ENCODE measurements at places on chromosomes 16 and 17. TPM values are rescaled to one million over a fixed set of nuclear protein-coding genes. Genes with fewer than 3 reads are reported as not detected.

DNA sequence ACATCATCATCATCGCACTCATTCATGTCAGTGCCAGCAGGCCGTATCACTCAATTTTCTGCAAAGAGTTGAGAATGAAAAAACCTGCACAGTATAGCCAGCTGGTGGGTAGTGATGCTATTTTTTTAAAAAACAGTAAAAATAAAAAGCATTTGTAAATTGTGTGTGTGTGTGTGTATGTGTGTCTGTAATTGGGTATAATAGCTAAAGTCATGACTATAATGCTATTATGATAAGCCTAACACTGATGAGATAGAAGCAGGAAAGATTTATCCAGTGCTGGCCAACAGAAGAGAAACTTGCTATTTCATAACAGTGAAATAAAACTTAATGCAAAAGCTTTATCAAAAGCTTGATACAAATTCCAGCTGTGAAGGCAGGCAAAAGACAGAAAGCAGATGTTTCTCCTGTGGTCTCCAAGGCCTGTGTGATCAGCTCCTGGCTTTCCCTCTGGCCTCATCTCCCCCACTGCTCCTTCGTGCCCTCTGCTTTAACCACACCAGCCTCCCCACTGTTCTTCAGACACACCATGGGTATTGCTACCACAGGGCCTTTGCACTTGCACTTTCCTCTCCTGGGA, 206.2 kb upstream of the IRX5 start:
- no peak for DNase-seq

DNA sequence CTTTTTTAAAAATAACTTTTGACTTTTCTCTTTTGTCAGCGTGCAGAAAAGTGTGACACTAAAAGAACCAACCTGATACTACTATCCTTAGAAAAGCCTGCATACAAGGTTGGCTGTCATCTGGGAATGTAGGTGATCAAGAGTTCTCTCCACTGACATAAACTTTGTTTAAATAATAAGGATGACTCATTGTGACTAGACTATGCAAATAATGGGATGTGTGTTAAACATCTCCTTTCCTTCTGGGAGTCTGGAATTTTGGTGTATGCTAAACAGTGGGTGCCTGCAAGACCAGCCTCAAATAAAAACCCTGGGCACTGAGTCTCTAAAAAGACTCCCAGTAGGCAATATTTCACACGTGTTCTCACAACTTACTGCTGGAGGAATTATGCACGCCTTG, 373.4 kb downstream of the CNTNAP4 start:
- no peak for DNase-seq

GRCh38 chr16:16797239-16797638, 418.3 kb downstream of the NPIPA7 start:
- DNase-seq = no peak

GRCh38 chr17:3643889-3644349, 7.4 kb downstream of the CTNS start:
- DNase-seq = no peak

GRCh38 chr17:29165800-29166506, 14.2 kb downstream of the MYO18A start:
- DNase-seq = no peak

- DNase-seq = no peak
Observed at GRCh38 chr17:50570528-50570927, 10.0 kb downstream of the CACNA1G start.

DNA sequence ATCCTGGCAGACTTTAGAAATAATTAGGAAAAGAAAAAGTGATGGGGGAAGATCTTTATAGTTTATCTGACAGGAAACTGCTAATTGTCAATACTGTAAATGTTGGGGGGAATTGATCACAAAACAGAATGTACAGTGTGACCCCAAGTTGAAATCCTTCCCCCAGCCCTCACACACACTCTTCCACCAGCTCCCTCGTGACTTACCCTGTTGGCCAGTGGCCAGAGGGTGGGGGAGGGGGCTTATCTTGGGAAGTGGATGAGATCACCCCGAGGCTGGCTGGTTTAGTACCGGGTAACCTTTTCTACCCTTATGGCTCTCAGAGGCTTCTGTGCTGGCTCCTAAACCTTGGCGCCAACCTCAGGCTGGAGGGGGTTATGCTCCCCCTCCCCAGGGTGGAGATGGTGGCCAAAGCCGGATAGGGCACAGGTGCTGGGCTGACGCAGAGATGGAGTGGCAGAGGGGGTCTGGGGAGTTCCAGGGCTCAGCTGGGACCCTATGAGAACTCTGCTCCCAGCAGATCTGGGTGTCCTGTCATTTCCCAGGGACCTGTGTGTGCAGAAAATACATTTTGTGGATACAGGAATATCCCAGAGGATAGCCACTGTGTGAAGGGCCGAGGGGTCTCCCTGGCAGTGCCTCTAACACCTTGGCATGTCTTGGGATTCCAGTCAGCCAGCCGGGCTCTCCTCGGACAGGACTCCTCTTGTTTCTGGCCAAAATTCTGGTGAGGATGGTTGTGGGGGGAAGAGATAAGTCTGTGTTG, 18.6 kb downstream of the CDH16 start:
- DNase-seq = no peak

- no peak for DNase-seq
Observed at GRCh38 chr17:7538891-7539545, 9.8 kb upstream of the TNFSF12 start.

DNA sequence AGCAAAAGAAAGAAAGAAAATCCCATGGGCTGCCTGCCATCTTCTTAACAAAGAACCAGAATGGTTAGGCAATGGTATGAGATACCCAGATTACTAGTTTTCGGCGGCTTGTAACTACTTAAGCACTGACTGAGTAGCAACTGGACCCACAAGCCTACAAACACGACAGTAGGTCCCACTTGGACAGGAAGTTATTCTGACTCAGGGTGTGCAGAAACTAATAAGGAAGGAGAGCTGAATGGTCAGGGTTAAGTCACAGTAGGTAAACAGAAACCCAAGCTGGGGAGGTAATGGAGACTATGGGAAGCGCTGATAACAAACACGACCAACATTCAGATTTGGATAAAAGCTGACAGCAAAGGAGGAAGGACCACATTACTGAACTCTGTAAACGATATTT, 10.4 kb upstream of the HLF start:
- DNase-seq = no peak

- peak; percentile 98 for DNase-seq
Observed at GRCh38 chr16:30407102-30407803, at the start of gene ZNF771. TSS of gene ZNF771 (plus strand) at chr16:30407606. CDS start at chr16:30408054, 448 bp downstream.

Gene KRTAP9-4
- total RNA-seq = not detected

- no peak for DNase-seq
Observed at GRCh38 chr17:48500435-48501426, 30.1 kb downstream of the HOXB1 start.

GRCh38 chr17:35725058-35725457, 6.4 kb upstream of the RASL10B start:
- DNase-seq = no peak

GRCh38 chr16:59144841-59145240, 410.7 kb upstream of the GOT2 start:
- DNase-seq = no peak

Gene EVI2B
- total RNA-seq = 5.0 TPM

GRCh38 chr16:53147500-53148065, 92.8 kb downstream of the CHD9 start:
- DNase-seq = no peak
